Right ventricle myocardium inferior (tissue), 1 donor: ENCODE measurements at places on chromosomes 3 and 15.

DNA sequence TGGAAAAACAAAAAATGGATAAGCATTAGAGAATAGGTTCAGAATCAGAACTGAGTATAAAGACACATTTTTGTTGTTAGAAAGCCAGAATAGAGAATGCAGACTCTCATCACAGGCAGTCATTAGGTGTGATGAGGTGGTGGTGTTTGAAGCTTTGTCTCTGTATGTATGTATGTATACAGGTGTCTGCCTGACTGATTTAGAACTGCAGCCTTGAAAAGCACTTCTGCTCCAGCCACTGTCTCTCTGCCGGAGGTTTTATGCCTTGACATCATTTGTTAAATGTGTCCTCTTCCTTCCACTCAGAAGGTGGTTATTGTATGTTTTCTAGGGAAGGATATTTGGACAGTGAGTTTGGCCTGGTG is 80.7 kb upstream of the ZBED2 start:
- no peak for DNase-seq

DNA sequence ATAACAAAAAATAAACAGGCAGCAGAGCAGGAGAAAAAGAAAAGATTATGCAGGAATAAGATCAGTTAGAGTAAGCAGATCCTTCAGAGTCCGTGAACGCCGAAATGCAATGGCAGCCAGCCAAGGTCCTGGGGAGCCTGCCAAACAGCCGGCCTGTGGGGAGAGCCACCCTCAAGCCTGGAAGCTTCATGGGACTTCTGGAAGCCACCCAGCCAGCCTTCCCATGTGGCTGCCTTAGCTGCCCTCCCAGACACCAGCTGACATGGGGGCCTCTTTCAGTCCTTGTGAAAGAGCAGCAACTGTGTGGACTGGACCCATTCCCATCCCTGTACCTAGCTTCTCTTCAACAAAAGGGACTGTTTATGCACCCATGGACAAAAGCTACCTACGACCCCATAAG is 64.9 kb upstream of the RAD18 start:
- peak; percentile 92 for DNase-seq

DNA sequence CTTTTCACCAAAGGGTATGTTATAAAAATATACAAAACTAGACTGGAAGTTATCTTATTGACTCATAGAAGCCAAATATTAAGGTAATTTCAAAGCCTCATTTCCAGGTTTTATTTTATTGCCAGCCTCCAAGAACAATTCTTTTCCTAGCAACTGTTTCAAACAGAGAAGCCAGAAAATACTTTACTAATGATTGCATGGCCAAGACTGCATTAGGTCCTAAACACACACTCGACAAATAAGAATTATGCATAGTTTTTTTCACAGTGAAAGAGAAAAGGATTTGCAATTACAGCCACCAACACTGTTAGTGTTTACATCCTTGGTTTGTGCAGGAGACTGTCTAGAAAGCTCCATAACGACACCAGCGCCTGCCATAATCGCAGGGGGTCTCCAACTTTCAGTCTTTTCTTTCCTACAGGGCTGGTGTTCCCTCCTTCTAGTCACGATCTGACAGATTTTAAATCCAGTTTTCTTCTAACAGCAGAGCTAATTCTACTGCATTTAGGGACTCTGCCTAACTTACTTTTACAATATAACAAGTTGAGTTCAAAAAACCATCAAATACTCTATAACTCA is 58.1 kb downstream of the CLASP2 start:
- DNase-seq: no peak

GRCh38 chr3:50347187-50347813 is 1.8 kb upstream of the ZMYND10 start:
- DNase-seq: peak; percentile 76

DNA sequence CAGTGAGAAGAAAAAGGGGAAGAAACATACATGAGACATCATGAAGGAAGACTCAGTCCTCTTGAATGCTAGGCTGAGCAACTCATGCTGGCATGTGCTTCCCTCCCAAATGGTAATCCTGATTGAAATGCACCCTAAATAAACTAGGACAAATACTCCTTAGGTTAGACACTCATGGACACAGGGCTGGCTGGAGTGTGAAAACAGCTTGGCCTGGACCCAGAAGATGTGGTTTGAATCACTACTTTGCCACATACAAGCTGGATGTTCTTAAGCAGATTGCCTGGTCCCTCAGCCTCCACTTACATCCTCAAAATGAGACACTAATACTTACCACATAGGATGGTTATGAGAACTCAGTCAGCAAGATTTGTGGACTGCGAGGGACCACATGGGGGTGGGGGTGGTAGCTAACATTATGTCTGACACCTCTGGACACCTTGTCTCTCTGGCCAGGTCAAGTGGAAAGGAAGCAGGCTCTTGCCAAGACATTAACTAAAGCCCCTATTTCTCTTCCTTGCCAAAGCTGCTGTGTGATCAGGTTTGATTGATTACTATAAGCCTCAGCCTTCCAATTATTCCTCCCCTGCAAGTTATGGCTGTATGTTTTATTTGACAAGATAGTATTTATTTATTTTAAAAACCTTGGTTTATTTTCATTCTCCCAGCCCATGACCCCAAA is 138.9 kb upstream of the SLC7A14 start:
- no peak for DNase-seq

GRCh38 chr3:16849229-16849628 is 35.5 kb upstream of the PLCL2 start:
- DNase-seq: peak; percentile 68

DNA sequence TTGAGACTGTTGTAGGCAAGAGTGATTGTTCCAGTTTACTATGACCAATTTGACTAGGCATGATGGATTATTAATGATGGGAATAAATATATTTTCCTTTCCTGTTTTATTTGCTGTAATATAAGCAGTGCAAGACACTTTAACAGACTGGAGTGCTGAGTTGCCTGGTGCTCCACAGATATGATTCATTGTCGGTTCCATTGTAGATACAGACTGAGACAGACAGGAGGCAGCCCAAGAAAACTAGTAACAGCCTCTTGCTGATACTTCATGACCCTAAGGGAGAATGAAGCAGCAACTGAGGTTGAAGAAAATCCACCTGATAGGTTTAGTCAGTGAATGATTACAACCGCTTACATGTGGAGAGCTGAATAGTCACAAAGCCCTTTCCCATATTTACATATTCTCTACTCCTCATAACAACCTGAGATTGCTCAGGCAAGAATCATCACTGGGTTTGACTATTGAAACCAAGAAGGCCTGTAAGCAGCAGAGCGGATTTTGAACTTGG is 235.1 kb upstream of the TPRG1 start:
- no peak for DNase-seq

DNA sequence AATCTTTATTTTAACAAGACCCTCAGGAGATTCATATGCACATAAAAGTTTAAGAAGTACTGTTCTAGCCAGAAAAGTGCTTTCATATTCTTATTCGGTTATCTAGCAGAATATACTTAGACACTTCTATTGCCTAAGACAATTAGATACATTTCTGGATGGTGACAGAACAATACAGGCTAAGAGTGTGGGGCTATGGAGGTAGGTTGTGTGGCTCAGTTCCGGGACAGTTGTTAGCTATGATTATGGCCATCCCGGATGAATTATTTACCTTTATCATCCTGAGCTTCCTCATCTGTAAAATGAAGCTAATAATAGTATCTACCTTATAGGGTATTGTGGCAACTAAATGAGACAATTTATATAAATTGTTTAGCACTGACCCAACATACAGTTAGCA is 6.6 kb downstream of the FAM98B start:
- no peak for DNase-seq

DNA sequence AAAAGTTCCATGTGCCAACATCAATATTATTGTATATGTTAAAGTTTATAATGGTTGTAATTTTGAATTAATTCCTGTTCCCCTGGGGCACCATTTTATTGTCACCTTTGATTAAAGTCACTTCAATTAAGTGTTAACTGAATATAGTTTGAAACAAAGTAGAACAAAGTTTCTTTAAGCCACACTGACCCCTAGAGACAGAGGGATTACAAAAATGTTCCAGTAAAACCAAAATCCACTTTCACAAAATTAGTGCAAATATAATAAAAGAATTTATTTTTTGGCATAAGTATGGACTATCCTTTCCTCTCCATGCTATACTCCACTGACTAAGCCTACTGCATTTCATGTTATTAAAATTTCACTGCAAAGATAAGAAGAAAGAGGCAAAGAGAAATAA is 123.9 kb downstream of the ZMAT3 start:
- DNase-seq: no peak

DNA sequence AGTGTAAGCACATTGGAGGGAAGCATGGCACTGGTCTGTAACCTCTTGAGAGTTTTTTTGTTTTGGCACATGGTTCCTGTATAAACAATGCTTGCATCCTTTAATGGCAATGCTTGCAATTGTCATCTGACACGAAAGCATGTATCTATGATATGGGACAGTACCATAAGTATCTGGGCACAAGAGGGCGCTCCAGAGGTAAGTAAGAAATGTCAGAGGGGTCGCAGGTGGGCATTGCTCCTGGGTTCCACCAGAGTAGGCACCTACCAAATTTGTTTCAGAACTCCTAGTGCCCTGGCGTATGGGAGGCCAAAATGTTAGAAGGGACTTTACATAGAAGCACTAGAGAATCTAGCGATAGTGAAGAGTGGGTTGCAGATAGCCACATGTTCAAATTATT is 58.7 kb upstream of the BCHE start:
- DNase-seq: no peak

GRCh38 chr3:195453236-195453635 is 10.4 kb upstream of the ACAP2 start:
- DNase-seq: no peak

DNA sequence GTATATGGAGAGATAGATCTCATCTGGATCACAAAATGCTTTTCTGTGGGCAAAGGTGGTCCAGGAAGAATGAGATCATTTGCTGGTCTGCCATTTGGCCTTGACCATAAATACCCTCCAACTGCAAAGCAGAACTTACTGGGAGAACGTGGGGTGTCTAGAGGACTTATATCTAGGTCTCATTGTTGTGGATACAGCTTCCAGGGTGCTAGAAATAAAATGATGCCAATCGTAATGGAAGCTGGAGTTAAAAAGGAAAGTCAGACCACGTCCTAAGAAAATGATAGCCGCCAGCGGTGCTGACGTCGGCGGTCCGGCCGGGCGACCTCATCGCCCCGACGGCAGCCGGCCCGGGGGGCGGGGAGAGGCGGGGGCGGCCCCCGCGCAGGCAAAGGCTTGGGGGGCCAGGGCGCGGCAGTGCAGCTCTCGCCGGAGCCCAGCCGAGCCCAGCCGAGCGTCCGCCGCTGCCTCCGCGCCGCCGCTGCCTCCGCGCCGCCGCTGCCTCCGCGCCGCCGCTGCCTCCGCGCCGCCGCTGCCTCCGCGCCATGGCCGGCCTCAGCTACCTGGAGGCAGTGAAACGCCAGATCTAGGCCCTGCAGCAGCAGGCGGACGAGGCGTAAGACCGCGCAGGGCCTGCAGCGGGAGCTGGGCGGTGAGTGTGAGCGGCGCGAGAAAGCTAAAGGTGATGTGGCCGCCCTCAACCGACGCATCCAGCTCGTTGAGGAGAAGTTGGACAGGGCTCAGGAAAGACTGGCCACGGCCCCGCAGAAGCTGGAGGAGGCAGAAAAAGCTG is 89.5 kb downstream of the EOMES start:
- peak; percentile 73 for DNase-seq

GRCh38 chr15:67063689-67064606 is 1.5 kb upstream of the SMAD3 start:
- DNase-seq: no peak

DNA sequence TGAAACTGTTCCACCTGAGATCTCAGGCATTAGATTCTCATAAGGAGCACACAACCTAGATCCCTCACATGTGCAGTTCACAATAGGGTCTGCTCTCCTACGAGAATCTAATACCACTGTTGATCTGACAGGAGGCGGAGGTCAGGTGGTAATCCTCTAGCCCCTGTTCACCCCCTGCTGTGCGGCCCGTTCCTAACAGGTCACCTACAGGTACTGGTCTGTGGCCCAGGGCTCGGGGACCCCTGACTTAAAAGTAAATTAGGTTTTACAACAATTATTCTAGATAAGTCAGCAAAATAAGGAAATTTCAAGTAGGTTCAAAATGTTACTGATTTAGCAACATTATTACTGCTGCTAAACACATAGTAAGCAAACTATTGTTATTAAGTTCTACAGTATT is 58.2 kb downstream of the CFAP20DC start:
- DNase-seq: peak; percentile 56

- DNase-seq: no peak
Observed at GRCh38 chr3:16430717-16431630, 82.5 kb downstream of the RFTN1 start.

DNA sequence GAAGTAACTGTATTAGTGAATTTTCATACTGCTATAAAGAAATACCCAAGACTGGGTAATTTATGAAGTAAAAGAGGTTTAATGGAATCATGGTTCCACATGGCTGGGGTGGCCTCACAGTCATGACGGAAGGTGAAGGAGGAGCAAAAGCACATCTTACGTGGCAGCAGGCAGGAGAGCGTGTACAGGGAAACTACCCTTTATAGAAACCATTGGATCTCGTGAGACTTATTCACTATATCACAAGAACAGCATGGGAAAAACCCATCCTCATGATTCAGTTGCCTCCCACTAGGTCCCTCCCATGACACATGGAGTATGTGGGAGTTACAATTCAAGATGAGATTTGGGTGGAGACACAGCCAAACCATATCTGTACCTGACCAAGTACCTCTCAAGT is 812.3 kb upstream of the ALCAM start:
- no peak for DNase-seq

DNA sequence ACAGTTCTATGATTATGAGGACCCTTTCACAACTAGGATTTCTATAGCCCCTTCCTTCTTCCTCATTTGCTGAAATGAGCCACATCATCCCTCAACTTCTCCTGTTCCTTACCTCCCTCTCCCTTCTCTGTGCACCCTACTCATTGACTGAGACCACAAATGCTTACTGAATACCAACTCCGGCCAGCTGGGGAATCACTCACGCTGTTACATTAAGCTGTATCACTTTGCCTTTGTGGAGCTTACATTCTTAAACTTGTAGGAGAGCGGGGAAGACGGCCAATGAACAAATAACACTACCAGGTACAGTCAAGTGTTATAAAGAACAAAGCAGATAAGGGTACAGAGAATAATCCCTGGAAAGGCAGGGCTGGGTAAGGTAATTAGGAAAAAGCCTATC is 5.7 kb downstream of the SUCLG2 start:
- DNase-seq: no peak

GRCh38 chr3:158106766-158107471 is 699 bp upstream of the SHOX2 start:
- peak; percentile 45 for DNase-seq

GRCh38 chr3:142595581-142595950 is 627 bp upstream of the PLS1 start:
- no peak for DNase-seq
